AG04449 (cell line): ENCODE measurements at places on chromosomes 1 and 21.

DNA sequence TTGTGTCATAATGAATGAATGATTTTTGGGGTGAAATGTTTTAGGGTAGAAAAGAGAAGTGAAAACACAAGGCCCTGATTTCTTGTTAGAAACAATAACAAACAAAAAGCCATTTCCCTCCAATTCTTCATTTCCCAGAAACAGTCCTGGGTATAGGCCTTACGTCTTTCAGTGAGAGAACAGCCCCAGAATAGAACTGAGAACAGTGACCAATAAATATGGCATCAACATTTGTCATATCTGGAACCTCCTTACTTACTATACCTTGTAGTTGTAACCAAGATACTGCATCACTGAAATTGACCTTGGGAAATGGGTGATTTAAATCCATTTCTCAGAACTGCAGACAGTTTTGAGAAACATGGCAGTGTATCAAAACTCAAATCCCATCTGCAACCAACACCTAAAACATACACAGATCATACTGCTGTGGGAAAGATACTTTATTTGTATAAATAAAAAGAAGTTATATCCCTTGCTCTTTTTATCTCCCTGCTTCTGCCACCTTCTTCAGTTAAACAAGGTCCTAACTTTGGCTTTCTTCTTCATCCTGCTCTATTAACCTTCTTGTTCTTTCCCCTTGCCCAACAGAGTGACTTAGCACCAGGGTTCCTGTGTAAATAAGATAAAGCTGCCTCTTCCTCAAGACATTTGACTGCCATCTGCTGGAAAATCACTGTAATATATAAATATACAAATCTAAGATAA is 19.5 kb downstream of the XKR8 start:
- no peak for DNase-seq

- DNase-seq, result peak; percentile 16
Observed at GRCh38 chr1:74193908-74194307, 4.1 kb downstream of the LRRIQ3 start.

- no peak for DNase-seq
Observed at GRCh38 chr21:37350472-37350871, 16.1 kb upstream of the DYRK1A start.

DNA sequence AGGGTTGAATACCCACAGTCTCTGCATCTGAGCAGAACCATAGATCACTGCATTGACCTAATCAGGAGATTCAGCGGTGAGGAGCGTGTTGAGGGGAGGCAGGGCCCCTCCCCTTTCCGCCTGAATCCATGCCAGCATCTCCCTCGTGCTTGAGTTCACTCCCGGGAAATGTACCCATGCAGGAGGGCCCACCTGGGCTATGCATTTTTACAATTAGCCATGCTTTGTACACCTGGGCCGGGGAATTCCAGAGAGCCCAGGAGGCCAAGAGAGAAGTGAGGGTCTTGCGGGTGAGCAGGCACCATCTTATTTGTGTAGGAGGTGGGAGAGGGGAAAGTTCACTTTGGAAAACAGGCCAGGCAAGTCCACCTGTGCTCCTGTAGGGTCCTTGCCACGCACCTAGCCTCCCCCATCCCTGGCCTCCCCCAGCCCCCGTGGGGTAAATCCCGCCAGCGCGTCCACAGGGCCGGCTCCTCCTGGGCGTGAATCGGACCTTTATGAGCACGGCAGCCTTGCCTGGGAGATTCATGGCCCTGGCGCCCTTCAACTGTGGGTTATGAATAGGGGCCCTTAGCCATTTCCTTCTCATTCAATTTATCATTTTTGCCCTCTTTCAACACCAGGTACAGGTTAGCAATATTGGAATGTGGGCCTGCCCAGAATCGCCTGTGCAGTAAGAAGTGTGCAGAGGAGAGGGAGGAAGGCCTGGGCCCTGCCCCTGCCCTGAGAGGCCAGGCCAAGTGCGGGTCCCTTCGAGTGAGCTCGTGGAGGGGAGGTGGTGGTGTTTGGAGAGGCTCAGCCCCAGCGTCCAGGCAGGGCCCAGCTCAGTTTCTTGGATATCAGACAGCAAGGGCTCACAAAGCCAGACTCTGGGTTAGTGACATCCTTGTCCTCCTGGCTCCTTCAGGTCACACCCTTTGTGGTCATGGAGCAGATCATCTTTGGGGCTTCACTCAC is 84.4 kb upstream of the ACTRT2 start:
- DNase-seq, result no peak

- no peak for DNase-seq
Observed at GRCh38 chr21:40769231-40769630, 77.7 kb downstream of the DSCAM start.

- DNase-seq, result no peak
Observed at GRCh38 chr1:202807926-202808757, at the start of gene KDM5B. Gene KDM5B (minus strand): TSS chr1:202808421. CDS start chr1:202808305, 116 bp downstream.

GRCh38 chr1:210739627-210740026 is 394.3 kb downstream of the KCNH1 start:
- DNase-seq, result no peak

DNA sequence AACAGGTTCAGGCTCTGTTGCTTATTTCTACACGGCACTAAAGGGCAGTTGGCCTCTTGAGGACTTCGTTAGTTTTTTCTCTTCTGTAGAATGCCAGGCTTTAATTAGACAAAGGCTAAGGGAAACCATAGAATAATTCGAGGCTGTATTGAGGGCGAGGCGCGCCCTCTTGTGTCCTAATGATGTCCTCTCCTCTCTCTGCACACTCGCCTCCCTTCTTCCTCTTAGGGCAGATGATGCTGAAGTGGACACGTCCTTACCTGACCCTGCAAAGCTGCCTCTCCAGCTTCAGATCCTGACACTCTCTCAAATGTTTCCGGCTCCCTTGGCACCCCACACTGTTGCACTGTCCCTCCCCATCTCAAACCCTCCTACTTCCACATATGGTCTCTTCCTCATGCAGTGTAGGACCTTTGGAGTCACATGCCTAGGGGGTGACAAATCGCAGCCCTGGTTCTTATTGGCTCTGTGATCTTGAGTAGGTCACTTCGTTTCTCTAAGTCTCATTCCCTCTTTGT is 1.9 kb upstream of the ZSCAN20 start:
- peak; percentile 63 for DNase-seq

DNA sequence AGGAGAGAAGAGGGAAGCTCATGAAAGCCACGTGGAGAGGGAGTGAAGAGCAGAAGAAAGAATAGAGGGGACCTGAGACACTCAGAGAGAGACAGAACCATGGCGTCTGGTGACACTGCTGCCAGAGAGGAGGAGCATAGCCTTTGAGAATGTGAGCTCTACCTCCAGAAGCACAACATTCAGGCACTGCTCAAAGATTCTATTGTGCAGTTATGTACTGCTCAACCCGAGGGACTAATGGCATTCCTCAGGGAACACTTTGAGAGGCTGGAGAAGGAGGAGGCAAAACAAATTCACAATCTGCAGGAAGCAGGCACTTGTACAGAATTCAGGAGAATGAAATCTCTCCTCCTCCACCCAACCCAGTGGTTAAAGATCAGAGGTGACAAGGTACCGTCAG is 45.1 kb downstream of the BTBD8 start:
- DNase-seq, result no peak

GRCh38 chr1:36320767-36321118 is 2.7 kb downstream of the EVA1B start:
- no peak for DNase-seq

- DNase-seq, result no peak
Observed at GRCh38 chr1:37671261-37671660, 21.1 kb upstream of the CDCA8 start.

DNA sequence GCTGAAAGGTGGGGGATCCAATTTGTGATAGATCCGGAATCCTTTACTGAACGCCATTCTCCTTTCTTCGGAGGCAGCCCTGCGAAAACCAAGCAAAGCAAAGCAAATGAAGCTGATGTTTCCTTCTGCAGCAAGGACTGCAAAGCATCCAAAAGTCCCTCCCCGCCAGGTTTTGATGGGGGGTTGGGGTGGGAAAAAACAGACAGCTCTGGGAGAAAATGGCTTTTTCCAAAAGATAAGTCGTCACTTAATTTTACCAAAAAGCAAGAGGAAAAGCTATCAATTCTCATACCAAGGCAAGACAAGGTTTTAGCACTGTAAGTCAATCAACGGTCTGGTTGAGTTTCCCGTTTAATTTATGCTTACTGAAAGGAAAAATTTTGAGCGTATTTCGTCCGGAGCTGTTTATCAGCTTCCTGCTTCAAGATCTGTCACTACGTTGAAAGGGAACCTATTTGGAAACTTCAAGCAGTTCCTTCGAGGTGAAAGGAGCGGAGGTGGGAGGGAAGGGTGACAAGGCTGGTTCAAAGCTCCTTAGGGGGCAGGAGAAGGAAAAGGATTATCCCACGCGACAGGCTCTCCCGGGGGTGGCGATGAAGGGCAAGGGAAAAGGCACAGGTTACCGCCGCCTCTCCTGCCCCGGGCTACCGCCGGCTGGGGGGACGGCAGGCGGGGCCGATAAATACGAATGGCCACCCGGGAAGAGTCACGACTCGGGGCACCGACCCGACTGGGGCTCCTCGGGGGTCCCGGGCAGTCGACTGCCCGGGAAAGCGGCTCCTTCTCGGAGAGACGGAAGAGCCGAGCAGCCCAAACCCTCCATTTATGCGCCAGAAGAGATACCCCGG is 750 bp downstream of the SYNJ1 start:
- DNase-seq, result no peak

DNA sequence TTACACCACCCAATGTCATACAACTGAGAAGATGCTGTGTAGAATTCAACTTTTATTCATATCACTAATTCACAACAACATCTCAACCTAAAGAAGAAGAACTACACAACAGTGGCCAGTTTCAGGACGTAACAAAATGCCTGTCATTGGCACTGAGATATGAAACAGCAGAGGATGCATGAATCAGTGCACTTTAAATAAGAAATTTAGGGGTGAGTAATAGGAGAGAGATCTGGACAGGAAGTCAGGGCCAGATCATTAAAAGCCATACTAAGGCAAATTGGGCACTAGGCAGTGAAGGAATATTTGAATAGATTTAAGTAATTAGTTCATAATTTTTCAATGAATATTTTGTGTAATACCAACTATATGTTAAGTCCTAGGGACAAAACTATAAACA is 510.5 kb downstream of the PLPP3 start:
- no peak for DNase-seq

GRCh38 chr1:54375298-54375697 is 30.9 kb downstream of the SSBP3 start:
- DNase-seq, result no peak

DNA sequence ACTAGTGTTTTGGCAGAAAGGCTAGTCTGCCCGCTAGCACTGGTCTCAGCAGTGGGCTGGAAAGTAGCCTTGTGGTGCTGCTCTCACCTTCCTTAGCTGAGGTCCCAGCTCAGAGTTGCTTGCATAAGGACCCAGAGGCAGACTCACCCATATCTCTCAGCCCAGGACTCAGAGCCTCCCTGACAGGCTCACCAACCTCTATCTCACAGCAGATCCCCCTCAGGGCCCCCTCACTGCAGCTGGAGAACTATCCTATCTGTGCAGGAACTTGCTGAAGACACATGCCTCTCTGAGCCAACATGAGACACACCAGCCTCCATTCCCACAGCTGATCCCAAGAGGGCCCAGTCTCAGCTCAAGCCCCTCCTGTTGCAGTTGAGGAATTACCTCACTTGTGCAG is 82.6 kb downstream of the IARS2 start:
- DNase-seq, result no peak

- DNase-seq, result no peak
Observed at GRCh38 chr1:161226320-161226711, 456 bp downstream of the TOMM40L start.

GRCh38 chr1:89721351-89721750 is 88.4 kb downstream of the LRRC8C start:
- DNase-seq, result no peak

- no peak for DNase-seq
Observed at GRCh38 chr1:194289569-194290266, 1103.3 kb upstream of the B3GALT2 start.

- DNase-seq, result no peak
Observed at GRCh38 chr1:38549191-38549590, 310.4 kb downstream of the RRAGC start.

DNA sequence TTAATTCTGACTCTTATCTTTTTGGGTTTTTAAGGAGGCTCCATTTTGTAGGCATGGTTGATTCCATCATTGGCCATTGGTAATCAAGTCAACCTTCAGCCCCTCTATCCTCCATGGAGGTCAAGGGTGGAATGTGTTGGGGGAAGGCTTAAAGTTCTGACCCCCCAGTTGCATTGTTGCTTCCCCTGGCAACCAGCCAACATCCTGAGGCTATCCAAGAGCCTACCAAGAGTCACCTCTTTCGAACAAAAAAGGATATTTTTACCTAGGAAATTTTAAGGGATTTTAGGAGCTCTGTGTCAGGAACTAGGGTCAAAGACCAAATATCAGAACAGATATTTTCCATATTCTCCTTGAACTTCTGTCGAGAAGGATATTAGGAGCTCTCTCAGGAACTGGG is 251.8 kb downstream of the RYR2 start:
- no peak for DNase-seq

GRCh38 chr1:24329797-24330543 is 10.8 kb downstream of the GRHL3 start:
- peak; percentile 40 for DNase-seq

DNA sequence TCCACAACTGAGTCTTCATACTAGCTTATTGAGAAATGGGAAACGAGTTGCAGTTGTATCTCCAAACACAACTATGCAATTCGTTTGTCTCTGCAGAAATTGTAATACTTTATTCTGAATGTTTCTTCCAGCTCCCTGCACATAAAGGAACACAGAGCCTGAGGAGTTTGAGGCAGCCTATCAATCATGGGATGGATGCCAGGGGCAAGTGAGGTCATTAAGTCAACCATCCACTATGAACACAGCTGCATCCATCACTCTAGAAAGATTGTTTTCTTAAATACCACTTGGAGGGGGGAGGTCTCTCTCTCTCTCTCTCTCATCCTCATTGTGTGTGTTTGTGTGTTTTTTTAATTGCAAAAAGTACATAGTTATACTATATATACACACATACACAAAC is 2.9 kb upstream of the PSMB2 start:
- DNase-seq, result no peak

- DNase-seq, result no peak
Observed at GRCh38 chr1:83689921-83690868, 308.7 kb downstream of the TTLL7 start.

DNA sequence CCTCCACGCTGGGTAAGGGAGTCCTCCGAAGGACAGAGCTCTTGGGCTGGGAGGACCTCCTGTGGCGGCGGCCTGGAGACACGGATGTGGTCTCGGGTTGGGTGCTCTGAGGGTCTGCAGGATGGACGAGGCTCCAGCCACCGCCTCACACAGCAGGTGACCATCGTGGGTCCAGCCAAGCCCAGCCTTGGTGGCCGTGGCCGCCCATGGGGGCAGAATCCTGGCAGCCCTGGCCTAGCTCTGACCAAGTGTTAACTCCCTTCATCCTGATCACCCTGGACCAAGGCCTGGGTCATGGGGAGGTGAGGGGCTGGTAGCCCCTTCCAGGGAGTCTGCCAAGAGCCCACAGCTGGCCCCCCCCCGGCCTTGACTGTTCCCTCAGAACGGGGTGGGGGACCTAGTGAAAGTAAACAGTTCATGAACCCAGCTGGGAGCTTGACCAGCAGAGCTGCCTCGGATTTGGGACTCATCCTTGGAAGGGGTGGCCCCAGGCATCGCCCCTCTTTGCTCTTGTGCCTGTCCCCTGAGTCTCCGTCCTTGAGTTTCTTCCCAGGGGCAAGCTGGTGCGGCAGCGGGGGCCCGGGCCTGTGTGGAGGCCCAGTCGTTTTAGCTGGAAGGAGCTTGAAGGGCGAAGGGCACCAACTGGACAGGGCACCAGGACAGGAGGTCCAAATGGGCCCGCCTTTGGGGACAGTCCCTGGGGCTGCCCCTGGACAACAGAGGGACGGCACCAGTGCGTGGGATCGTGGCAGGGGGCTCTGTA is 17.8 kb downstream of the ARHGEF16 start:
- DNase-seq, result no peak

- DNase-seq, result no peak
Observed at GRCh38 chr1:51203121-51203873, 32.8 kb upstream of the RNF11 start.
